ENCODE measurements at places on chromosomes 3 and 15.

DNA sequence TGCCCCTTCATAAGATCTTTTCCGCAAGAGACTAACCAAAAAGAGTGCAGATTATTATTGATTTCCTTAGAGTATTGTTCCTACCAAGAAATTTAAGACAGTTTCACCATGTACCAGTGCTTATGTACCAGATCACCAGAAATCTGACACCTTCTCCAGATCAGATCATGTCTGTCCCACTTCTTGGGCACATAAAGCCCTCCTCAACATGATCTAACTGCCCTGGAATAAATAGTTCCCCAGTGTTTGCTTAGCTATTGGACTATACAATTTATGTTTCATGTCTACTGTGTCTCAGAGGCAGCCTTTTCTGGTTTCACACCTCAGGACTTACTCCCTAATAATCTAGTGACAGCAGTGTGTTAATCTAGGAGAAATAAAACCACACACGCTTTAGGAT, 46.8 kb downstream of the NME9 start:
- DNase-seq: no peak

DNA sequence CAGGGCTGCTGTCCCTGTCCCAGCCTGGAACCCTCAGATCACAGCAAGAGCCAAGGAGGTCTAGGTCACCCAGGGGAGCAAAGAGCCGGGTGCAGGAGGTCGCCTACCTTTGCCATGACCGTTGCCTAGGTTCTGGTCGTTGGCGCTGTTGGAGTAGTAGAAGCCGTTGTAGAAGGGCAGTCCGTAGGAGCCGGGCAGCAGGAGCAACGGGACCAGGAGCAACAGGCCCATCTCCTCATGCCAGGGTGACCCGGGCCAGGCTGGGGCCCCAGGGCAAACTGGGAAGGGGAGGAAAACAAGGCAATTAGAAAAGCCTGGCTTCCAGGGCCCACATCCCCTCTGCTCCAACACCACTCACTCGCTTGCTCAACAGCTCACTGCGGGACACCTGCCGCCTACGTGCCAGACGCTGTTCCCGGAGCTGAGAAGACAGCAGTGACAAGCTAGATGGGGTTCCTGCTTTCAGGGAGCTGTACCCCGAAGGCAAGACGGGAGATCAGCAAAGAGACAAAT, 8.2 kb downstream of the HAPLN3 start:
- no peak for DNase-seq

DNA sequence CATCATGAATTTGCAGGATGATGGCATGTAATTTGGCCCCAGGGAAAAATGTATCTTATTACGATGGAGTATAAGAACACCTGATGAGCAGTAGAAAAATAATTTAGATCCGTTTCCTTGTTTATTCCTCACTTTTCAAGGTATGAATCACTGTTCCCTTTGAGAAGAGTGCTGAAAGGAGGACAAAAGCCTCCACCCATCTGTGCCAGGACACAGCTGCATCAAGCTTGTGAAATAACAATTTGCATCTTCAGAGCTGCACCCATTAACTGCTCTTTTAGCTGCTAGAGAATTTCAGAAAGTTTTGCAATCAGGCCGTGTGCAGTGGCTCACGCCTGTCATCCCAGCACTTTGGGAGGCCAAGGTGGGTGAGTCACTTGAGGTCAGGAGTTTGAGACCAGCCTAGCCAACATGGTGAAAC, 9.6 kb downstream of the CLDND1 start:
- DNase-seq: no peak

GRCh38 chr15:99239545-99240198, 9.7 kb downstream of the TTC23 start:
- DNase-seq: no peak

- DNase-seq: no peak
Measured at GRCh38 chr15:81625896-81626295, 251.9 kb upstream of the TMC3 start.

GRCh38 chr3:165830746-165831145, 6.5 kb downstream of the BCHE start:
- no peak for DNase-seq

GRCh38 chr15:40430271-40430805, 10.4 kb upstream of the BAHD1 start:
- DNase-seq: no peak

GRCh38 chr3:146581080-146581601, 24.0 kb downstream of the PLSCR5 start:
- no peak for DNase-seq

DNA sequence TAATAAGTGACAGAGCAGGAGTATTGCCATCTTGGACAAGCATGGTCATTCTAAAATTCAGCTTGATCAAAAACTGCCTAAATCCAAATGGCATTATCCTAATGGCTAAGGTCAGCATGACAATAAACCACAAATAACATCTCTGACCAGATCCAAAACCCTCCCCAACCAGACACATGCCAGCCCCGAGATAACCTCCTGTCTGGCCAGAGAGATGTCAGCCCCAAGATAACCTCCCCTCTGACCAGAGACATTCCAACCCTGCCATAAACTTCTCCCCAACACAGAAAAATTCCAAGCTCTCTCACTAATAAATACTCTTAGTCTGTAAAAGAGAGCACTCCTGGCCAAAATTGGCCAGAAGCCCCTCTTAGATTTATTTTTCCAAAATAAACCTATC, 470.5 kb upstream of the UBE2E2 start:
- DNase-seq: no peak

- DNase-seq: no peak
Measured at GRCh38 chr15:57152666-57153539, 223.4 kb upstream of the CGNL1 start.

DNA sequence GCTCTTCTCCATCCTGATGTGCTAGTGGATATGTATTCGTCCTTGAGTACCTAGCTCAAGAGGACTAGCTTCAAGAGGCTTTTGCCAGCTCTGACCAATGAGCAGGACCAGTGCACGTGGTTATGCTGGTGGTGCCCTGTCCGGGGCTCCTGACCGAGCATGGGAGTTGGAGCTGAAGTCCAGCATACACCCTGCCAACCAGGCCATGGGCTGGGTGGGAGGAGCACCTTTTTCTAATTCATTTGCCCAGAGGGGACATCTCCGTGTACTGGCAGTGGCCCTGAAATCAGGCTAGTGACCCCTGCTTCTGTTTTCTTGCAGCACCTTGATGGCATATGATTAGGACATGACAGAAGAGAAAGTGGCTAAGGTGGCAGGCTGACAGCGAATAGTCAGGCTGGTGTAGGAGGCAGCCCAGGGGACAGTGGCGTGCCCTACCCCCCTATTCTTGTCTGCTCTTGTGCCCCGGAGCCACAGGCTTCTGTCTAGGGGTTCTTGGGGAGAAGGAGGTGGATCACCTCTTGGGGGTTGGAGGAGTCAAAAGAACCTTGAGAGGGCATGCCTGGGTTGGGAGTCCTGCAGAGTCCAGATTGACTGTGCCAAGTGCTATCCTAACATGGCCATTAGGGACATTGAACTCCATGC, 16.5 kb downstream of the PODXL2 start:
- no peak for DNase-seq

DNA sequence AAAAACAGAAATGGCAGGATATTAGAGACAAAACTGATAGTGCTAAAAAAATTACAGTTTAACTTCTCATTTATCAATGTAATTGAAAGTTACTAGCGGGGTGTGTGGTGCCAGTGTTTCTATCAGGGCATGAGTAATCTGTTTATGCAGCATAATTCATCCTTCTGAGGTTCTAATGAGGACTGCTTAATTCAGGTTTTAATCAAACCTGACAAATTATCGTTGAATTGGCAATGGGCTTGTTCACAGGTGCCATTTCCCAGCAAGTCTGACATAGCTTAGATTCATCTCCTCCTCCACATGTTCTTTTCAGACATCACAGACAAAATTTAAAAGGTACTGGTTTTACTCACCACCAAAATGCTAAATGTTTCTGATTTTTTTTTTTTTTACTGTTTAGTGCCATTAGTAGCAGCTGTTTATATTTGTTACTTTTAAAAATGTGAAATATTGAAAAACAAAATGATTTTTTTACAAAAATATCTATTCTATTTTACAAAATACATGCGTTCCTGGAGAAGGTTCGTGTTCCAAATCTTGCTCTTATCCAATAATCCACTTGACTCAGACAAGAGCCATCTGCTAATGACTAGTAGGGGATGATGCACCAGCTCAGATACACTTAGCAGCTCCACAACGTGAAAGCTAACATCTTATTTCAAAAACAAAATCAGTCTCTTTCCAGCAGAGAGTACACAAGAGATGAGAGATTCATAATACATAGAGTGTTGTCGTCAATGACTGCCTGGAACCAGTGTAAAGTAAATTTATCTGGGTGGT, 447.7 kb upstream of the DPPA4 start:
- no peak for DNase-seq

GRCh38 chr3:100269410-100270214, 8.8 kb downstream of the TBC1D23 start:
- DNase-seq: no peak

DNA sequence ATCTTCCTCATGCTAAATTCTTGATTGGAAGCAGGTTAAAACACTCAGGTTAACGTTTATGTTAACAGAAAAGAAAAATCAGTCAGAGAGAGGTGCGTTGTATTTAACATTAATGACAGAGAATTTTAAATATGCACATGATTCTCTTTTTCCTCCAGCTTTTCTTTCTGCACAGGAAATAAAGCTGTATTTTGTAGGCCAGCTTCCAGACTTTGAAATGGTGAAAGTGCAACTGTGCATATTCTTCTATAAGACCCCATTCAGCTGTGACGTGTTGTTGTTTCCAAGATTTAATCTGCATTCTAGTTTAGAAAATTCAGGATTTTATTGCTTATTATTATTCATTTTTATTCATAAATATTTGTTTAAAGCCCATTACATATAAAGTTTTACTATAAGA, 11.8 kb downstream of the MBNL1 start:
- no peak for DNase-seq

DNA sequence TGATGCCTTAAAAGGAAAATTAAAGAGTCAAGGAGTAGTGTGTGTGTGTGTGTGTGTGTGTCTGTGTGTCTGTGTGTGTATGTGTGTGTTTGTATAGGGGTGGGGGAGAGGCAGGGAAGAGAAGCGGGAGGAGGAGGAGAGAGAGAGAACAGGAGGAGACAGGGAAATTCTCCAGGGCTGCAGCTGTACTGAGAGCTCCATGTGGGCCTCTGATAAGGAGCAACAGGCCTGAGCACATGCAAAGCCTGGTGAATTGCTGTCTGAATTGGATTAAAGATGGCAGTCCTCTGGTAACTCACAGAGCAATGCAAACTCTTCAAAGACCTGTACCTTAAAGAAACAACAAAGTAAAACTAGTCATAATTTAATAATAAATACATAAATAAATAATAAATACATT, 70.6 kb downstream of the SEMA6D start:
- DNase-seq: no peak

DNA sequence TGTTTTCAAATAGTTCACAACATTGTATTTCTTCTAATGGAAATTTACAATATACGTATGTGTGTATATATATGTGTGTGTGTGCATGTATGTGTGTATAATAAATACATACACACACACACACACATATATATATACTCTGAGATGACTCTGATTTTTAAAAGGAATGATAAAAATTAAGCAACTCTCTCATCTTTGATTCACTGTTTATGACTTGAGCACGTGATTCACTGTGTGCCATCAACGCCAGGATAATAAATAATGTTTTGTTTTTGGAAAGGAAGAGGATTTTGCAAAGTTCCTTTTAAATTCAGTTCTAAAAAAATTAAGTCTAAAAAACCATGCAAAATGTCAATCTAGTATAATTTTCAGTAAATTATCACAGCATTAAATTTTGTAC, 132.4 kb downstream of the P3H2 start:
- DNase-seq: no peak

- DNase-seq: no peak
Measured at GRCh38 chr15:89664441-89665350, 9.4 kb upstream of the KIF7 start.

GRCh38 chr15:63006032-63006878, 36.3 kb upstream of the TPM1 start:
- DNase-seq: no peak

DNA sequence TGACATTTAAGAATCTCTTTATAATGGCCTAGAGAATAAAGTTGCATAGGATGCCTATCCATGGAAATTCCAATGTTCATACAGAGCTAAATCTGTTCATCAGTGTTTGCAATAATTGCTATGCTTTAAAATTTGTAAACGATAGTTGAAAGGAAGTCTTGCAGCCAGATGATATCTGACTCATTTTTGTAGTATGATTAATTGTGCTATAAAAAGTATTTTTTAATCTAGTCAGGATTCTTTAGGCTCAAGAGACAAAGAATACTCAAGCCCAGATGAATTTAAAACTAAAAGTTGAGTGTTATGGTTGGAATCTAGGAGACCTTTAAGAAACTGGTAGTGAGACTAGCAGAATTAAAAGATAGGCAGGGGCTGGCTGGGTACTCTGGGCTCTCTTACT, 50.5 kb downstream of the SUCNR1 start:
- DNase-seq: no peak

GRCh38 chr15:87944050-87944449, 312.5 kb downstream of the NTRK3 start:
- no peak for DNase-seq

GRCh38 chr15:79416876-79417275, 15.3 kb upstream of the MINAR1 start:
- DNase-seq: no peak

- DNase-seq: no peak
Measured at GRCh38 chr3:13460341-13460736, 19.8 kb upstream of the HDAC11 start.

DNA sequence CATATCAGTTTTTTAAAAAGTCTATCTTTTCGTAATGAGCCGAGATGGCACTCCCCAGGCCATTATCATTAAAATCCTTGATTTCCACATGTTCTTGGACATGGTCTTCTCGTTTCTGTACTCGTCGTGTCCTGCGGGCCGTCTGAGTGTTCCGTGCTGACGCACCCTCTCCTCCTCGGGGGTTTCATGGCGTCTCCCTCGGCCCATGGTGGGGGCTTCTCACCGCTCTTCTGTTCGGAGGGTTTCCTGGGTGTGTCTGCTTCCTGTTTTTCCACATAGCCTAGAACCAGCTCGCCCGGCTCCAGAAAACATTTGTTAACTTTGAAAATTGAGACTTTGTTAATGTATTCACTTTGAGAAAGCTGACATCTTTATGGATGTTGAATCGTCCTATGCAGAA, 92.7 kb downstream of the VGLL4 start:
- peak; percentile 54 for DNase-seq

- no peak for DNase-seq
Measured at GRCh38 chr3:73555076-73555475, 69.7 kb downstream of the PDZRN3 start.

DNA sequence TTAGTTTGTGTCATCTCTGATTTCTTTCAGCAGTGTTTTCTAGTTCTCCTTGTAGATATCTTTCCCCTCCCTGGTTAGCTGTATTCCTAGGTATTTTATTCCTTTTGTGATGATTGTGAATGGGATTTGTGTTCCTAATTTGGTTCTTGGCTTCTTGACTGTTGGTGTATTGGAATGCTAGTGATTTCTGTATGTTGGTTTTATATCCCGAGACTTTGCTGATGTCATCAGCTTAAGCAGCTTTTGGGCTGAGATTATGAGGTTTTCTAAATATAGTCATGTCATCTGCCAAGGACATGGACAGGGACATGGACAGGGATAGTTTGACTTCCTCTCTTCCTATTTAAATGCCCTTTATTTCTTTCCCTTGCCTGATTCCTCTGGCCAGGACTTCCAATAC, 35.8 kb downstream of the MYO9A start:
- no peak for DNase-seq
